ENCODE measurements at places on chromosomes 3 and 15. TPM values are rescaled to one million over a fixed set of nuclear protein-coding genes. Genes with fewer than 3 reads are reported as not detected.
A peak's percentile ranks its signal among the peaks of the same experiment; 100 is the strongest.

DNA sequence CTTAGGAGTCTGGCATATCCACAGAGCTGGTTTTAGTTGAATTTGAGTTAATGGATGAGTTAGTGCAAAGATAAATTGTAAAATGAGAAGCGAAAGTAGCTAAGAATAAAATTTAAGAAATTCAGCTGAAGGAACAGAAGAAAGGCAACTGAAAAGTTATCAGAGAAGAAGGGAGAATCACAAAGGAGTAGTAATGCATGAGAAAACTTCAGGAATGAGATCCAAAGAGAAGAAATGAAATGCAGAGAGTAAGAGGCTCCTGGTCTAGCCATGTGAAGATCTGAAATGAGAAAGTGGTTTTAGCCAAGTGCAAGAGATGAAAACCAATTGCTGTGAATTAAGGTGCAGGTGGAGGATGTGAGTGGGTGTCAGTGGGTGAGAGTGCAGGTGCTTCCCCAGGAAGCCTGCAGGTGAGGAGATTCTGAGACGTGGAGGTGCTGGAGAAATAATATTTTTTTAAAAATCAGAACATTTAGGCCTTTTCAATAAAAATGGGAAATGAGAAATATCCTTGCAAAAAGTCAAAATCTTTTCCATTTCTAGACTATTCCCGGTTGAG, 18.5 kb downstream of the KBTBD8 start:
- DNase-seq: no peak

KLF15 gene
- 34.0 TPM for total RNA-seq

SUSD5 gene
- total RNA-seq: 2.4 TPM

DNA sequence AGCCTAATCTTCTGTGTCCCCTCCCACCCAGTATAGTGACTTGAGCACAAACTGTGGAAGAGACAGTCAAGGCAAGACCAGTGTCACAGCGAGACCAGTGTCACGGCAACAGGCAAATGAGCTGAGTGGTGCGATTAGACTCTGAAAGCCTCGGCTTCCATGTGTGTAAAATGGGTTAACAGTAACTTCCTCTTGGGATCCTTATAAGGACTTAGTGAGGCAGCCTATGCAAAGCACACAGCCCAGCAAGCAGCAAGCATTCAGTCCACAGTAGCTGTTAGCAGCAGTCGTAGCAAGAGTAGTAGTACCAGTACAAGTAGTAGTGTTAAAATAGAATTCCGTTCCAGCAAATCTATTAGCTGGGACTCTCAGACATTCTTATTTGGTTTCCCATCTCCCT, 334.1 kb downstream of the GABRB3 start:
- no peak for DNase-seq

- no peak for DNase-seq
These were observed 802.0 kb downstream of the TBL1XR1 start for GRCh38 chr3:176395240-176395639.

DNA sequence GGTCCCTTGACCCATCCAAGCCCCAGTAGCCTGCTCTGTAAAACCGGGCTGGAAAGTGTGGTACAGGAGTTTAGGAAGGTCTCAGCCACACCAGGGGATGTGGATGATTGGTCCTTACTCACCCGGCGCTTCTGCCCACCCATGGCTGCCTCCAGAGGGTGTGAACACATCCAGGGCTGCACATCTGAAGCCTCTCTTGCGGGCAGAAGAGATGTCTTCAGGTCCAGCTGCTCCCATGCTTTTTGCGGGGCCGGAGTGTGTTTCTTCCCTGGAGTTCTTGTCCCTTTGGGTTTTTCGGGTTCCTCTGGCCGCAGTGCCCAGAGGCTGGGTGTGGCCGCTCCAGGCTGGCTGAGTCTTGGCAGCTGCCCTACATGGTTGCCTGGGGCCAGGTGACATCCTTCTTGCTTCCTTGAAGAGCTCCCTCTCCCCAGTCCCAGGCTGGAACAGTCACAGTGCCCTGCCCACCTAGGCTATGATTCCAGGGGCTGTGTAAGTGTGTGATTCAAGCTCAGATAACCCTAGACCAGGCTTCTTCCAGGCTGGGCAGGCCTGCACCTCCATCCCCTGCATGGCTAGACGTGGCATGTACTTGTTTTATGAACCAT, 33.9 kb downstream of the HDAC11 start:
- DNase-seq: peak; percentile 20

GRCh38 chr3:28036599-28037575, 204.5 kb upstream of the CMC1 start:
- DNase-seq: no peak

- DNase-seq: no peak
These were observed 460.7 kb upstream of the RASGRP1 start for GRCh38 chr15:39025321-39025720.

DNA sequence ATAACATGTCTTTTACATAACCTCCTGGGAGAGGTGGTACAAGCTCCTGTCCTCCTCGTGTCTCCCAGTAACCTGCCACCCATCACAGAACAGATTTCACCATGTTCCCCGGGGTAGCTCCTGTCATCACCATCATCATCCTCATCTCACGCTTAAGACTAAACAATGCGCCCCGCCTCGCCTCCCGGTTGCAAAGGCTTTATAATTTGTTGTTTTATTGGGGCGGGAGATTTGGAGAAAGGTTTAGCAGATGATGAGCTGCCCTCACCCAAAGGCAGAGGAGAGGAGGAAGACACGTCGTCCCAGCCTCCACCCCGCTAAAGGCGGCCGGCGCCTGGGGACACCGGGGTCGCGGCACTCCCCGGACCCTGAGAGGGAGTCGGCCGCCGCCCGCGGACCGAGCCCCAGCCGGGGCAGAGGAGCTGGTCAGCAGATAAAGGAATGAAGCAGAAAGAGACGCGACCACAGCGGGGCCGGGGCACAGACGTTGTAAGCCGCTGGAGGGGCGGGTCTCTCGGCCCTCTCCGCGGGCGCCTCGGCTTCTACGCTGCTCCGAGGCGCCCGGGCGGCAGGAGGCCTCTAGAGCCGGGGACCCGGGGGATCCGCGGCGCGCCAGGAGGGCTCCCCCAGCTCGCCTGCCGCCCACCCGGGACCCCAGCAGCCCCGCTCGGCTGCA, 589 bp downstream of the HERC1 start:
- peak; percentile 59 for DNase-seq

IQGAP1 gene
- total RNA-seq: 39.4 TPM

DNA sequence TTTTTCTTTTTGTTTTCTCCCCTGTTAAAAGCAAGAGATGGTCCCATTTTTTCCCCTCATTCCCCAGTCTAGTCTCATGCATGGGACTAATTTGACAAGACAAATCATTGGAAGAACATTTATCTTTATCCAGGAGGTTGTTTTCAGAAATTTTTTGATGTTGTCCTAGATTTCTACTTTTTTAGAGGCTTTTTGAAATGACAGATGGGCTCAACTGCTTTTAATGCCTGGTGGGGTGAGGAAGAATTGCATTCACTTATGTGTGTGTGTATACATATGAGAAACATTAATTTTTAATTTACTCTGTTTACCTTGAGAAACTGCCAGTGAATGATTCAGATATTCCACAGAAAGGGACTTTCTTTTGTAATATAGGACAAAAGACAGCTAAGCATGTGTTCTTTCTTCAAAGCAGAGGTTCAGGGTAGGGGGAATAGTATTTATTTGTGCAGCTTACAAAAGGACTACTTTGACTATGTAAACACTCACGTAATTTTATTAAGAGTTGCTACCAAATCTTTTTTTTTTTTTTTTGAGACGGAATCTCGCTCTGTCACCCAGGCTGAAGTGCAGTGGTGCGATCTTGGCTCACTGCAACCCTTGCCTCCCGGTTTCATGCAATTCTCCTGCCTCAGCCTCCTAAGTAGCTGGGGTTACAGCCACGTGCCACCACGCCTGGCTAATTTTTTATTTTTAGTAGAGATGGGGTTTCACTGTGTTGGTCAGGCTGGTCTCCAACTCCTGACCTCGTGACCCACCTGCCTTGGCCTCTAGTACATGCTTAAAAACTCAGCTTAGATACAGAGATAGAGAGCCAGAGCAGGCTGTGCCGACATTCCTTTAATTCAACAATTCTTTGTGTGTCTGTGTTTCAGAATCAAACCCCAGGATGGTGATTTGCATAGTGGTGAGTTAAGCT, 130.1 kb upstream of the RARB start:
- DNase-seq: no peak

MITF gene
- total RNA-seq: 65.5 TPM

MUC20 gene
- total RNA-seq: 5.4 TPM
